T-helper 17 cell (primary cell): ENCODE measurements at places on chromosomes 2 and 18. TPM values are rescaled to one million over a fixed set of nuclear protein-coding genes. Genes with fewer than 3 reads are reported as not detected.

- no peak overlapping the region for H3K27ac ChIP-seq
- no peaks in the 10 kb centered on the region for H3K27me3 ChIP-seq
- no peaks in the 10 kb centered on the region for H3K36me3 ChIP-seq
- no peak for DNase-seq
- no peak overlapping the region for H3K4me3 ChIP-seq
These were observed 86.7 kb downstream of the FIGN start for GRCh38 chr2:163649080-163649479.

DNA sequence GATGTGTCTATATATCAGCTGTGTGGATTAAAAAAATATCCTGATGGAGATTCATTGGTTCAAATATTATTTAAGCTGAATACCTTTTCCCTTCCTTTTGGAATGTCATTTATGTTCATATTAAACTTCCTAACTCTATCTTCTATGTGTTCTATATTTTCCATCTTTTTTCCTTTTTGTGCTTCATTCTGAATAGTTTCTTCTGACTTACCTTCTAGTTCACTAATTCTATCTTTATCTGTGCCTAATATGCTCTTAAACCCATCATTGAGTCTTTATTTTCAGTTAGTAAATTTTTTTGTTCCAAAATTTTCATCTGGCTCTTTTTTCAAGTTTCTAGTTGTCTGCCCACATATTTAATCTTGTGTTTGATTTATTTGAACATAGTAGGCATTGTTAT, 219.4 kb upstream of the STON1 start:
- DNase-seq: no peak
- H3K27ac ChIP-seq: no peak overlapping the region
- no peak overlapping the region for H3K4me3 ChIP-seq
- peaks cover 6% of the 10 kb centered on the region for H3K36me3 ChIP-seq
- H3K27me3 ChIP-seq: no peaks in the 10 kb centered on the region
- peaks cover 7% of the 10 kb centered on the region for H3K4me1 ChIP-seq

DNA sequence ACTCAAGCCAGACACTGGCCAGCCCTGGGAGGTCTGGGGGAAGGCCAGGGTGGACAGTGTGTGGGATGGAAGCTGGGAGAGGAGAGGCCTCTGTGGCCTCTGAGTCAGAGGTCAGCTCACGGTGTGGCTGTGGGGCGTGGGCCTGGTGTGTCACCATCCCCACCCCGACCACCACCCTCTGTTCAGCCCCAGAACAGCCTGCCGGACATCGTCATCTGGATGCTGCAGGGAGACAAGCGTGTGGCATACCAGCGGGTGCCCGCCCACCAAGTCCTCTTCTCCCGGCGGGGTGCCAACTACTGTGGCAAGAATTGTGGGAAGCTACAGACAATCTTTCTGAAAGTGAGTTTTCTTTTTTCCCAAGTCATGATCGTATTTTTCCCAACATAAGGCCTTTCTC, 110.5 kb downstream of the DYSF start:
- no peak overlapping the region for H3K27ac ChIP-seq
- H3K27me3 ChIP-seq: peaks cover 11% of the 10 kb centered on the region
- H3K4me3 ChIP-seq: no peak overlapping the region
- no peaks in the 10 kb centered on the region for H3K4me1 ChIP-seq
- no peak for DNase-seq

C2orf80 gene
- total RNA-seq: not detected

GPR35 gene
- total RNA-seq: 5.4 TPM

DNA sequence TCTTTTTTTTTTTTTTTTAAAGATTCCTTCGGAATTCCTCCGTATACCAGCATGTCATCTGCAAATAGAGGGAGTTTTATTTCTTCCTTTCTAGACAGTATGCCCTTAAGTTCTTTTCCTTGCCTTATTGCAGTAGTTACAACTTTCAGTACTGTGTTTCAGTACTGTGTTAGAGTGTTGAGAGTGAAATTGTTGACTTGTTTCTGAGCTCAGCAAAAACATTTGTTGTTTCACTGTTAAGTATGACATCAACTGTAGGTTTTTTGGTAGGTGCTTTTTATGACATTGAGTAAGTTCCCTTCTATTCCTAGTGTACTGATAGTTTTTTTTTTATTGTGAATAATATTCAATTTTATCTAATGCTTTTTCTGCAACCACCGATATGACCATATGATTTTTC, 43.9 kb downstream of the ACVR2A start:
- H3K4me3 ChIP-seq: peak overlapping the region; percentile 12
- no peaks in the 10 kb centered on the region for H3K27me3 ChIP-seq
- no peak for DNase-seq
- H3K27ac ChIP-seq: no peak overlapping the region
- H3K36me3 ChIP-seq: no peaks in the 10 kb centered on the region

- no peak overlapping the region for H3K27ac ChIP-seq
- no peak overlapping the region for H3K4me3 ChIP-seq
- peaks cover 3% of the 10 kb centered on the region for H3K4me1 ChIP-seq
- H3K27me3 ChIP-seq: peaks cover 5% of the 10 kb centered on the region
- no peaks in the 10 kb centered on the region for H3K36me3 ChIP-seq
These were observed 30.2 kb upstream of the IL1R2 start for GRCh38 chr2:101961338-101962191.

PJVK gene
- 6.1 TPM for total RNA-seq

NDUFS1 gene
- 30.9 TPM for total RNA-seq

DNA sequence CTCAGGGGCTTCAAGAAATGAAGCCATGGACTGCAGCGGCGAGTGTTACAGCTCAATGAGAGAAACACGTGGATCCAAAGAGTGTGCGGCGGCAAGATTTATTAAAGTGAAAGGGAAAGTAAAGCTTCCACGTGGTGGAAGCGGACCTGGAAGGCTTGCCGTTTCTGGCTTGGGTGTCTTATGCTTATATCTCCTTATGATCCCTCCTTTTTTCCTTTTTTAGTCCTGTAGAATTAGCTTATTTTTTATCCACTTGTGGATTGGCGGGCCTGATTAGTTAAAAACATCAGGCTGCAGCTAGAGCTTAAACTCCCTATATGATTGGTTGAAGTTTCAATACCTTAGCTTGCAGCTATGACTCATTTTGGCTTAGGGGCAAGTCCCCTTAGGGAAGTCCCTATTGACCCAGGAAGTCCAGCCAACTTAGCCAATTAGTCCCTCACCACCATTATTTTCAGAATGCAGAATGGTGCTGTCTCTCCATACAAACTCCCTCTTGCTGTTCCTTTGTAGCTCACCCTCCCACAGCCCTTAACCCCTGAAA, 11.6 kb upstream of the HNMT start:
- DNase-seq: no peak
- H3K27me3 ChIP-seq: no peaks in the 10 kb centered on the region
- no peaks in the 10 kb centered on the region for H3K36me3 ChIP-seq
- H3K4me1 ChIP-seq: peaks cover 6% of the 10 kb centered on the region

- H3K27ac ChIP-seq: no peak overlapping the region
- H3K4me1 ChIP-seq: no peaks in the 10 kb centered on the region
- no peaks in the 10 kb centered on the region for H3K27me3 ChIP-seq
- no peaks in the 10 kb centered on the region for H3K36me3 ChIP-seq
- no peak for DNase-seq
These were observed 326.4 kb upstream of the SPHKAP start for GRCh38 chr2:228507870-228508269.

- H3K27ac ChIP-seq: no peak overlapping the region
- no peak for DNase-seq
- no peaks in the 10 kb centered on the region for H3K4me1 ChIP-seq
- H3K36me3 ChIP-seq: no peaks in the 10 kb centered on the region
- no peak overlapping the region for H3K4me3 ChIP-seq
These were observed 203.3 kb downstream of the TCF4 start for GRCh38 chr18:55384551-55385275.

GRCh38 chr18:1559563-1559962, 654.9 kb downstream of the ADCYAP1 start:
- no peak overlapping the region for H3K4me3 ChIP-seq
- no peak overlapping the region for H3K27ac ChIP-seq
- DNase-seq: no peak

GRCh38 chr18:24657444-24657842, 197.0 kb downstream of the HRH4 start:
- H3K27me3 ChIP-seq: no peaks in the 10 kb centered on the region
- no peak for DNase-seq
- H3K4me3 ChIP-seq: no peak overlapping the region
- H3K27ac ChIP-seq: peak overlapping the region; percentile 75
- H3K4me1 ChIP-seq: peaks cover 10% of the 10 kb centered on the region

GRCh38 chr18:12088731-12089375, 4.8 kb upstream of the ANKRD62 start:
- H3K27ac ChIP-seq: no peak overlapping the region
- no peaks in the 10 kb centered on the region for H3K4me1 ChIP-seq
- DNase-seq: no peak
- no peaks in the 10 kb centered on the region for H3K36me3 ChIP-seq
- no peak overlapping the region for H3K4me3 ChIP-seq
- H3K27me3 ChIP-seq: peaks cover 22% of the 10 kb centered on the region

GRCh38 chr2:15584767-15585469, 6.8 kb upstream of the DDX1 start:
- no peaks in the 10 kb centered on the region for H3K4me1 ChIP-seq
- no peak for DNase-seq

RNMT gene
- 115 TPM for total RNA-seq

- no peak overlapping the region for H3K4me3 ChIP-seq
- no peak overlapping the region for H3K27ac ChIP-seq
These were observed 6.5 kb downstream of the CNDP1 start for GRCh38 chr18:74540652-74541421.

GRHL1 gene
- total RNA-seq: 0.60 TPM

- H3K27ac ChIP-seq: no peak overlapping the region
- no peaks in the 10 kb centered on the region for H3K27me3 ChIP-seq
- no peak overlapping the region for H3K4me3 ChIP-seq
- H3K4me1 ChIP-seq: peaks cover 31% of the 10 kb centered on the region
- no peak for DNase-seq
These were observed 112.0 kb downstream of the MBP start for GRCh38 chr18:77020561-77020960.

GRCh38 chr2:156399224-156399949, 36.8 kb upstream of the GPD2 start:
- peaks cover 3% of the 10 kb centered on the region for H3K36me3 ChIP-seq
- H3K4me3 ChIP-seq: peak overlapping the region; percentile 89
- H3K4me1 ChIP-seq: peaks cover 13% of the 10 kb centered on the region
- no peaks in the 10 kb centered on the region for H3K27me3 ChIP-seq
- DNase-seq: no peak

MAPK4 gene
- not detected for total RNA-seq

FAP gene
- not detected for total RNA-seq

- H3K4me3 ChIP-seq: no peak overlapping the region
- no peaks in the 10 kb centered on the region for H3K27me3 ChIP-seq
- DNase-seq: no peak
These were observed 570.6 kb upstream of the GCFC2 start for GRCh38 chr2:76281156-76281841.

DNA sequence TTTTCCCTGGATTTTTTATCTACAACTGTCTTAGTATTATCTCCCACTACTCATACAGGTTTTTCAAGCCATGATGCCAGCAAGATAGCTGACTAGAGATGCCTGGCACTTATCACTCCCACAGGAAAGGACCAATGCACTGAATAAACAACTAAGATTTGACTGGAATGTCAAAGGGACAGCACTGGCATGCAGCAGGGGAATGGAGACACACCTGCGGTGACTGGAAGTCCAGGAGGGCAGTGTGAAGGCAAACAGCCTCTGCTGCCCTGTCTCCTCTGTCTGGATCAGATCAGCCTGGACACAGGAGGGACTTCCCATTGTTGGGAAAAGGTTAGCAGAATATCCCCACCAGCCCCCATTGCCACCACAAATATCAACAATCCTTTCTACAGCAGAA, 85.1 kb downstream of the TMEM237 start:
- DNase-seq: no peak
- no peaks in the 10 kb centered on the region for H3K36me3 ChIP-seq
- H3K27me3 ChIP-seq: peaks cover 23% of the 10 kb centered on the region
- H3K27ac ChIP-seq: no peak overlapping the region
- H3K4me3 ChIP-seq: no peak overlapping the region
- no peaks in the 10 kb centered on the region for H3K4me1 ChIP-seq

DNA sequence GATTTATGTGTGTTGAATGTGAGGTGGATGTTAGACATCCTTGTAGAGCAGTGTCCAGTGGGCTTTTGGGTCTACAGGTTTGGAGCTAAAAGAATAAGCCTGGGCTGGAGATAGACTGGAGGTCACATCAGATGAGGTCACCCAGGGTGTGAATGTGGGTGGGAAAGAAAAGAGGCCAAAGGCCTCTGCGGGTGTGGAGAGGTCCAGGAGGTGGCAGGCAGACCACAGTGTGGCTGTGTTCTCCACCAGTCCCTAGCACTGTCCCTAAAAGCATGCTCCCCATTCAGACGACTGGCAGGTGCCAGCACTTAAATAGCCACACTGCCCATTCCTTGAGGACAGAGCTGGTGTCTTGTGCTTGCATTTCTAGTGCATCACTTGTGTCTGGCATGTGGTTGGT, 4.1 kb downstream of the ATG4B start:
- peaks cover 7% of the 10 kb centered on the region for H3K36me3 ChIP-seq
- H3K27ac ChIP-seq: peak overlapping the region; percentile 77
- peaks cover 44% of the 10 kb centered on the region for H3K4me1 ChIP-seq

DNA sequence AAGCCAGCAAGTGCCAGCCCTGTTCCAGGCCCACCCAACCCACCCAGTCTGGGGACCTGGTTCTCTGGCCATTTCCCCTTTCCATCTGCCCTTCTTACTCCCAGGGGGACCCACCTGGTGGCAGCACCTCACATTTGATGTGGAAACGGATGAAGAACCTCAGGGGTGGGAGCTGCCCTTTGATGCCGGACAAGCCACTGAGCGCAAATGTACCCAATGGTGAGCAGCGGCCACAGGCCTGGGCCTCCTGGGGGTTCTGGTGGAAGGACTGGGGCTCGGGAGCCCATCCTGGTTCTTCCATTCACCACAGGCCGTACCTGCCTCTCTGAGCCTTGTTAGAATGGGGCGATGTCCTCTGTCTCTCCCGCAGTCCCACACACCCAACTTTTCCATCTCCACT, 84.7 kb downstream of the EPAS1 start:
- H3K4me3 ChIP-seq: no peak overlapping the region
- H3K4me1 ChIP-seq: peaks cover 2% of the 10 kb centered on the region
- H3K27ac ChIP-seq: no peak overlapping the region

DNA sequence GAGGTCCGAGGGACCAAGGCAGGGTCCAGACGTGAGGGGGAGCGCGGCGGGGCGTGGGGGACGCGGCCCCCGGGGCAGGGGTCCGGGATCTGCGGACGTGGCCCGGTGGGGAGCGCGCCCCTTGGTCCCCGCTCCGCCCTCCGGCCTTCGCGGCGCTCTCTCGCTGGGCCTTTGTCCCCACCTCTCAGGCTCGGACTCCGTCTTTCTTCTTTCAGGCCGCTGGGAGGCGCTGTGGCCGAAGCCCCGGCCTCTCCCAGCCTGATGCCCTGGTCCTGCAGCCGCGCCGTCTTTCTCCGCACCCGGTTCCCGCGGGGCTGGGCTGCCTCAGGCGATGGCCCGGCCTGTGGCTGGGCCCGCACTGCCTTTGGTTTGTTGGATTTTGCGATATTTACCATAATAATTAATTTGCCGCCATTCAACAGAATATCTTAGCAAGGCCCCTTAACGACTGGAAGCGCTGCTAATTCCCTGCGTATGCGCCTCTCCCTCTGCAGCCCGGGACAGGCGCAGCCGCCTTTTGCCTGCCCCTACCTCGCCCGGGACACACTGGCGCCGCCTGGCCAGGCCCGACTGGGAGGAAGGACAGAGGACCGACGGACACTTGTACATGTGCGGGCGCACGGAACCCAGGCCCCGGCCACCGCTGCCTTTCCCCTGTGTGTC, 10.8 kb downstream of the SIX3 start:
- peaks cover 91% of the 10 kb centered on the region for H3K27me3 ChIP-seq
- no peak overlapping the region for H3K27ac ChIP-seq
- H3K4me3 ChIP-seq: peak overlapping the region; percentile 61
- DNase-seq: no peak

SATB2 gene
- 0.29 TPM for total RNA-seq

CDH19 gene
- not detected for total RNA-seq

ATP6V1C2 gene
- not detected for total RNA-seq

GRCh38 chr18:45874491-45875184, 49.2 kb downstream of the SIGLEC15 start:
- DNase-seq: no peak
- H3K36me3 ChIP-seq: peaks cover 9% of the 10 kb centered on the region
- peaks cover 26% of the 10 kb centered on the region for H3K4me1 ChIP-seq
